ENCODE measurements at places on chromosomes 5 and 9. TPM values are rescaled to one million over a fixed set of nuclear protein-coding genes. Genes with fewer than 3 reads are reported as not detected.

The REXO4 gene
- total RNA-seq: 22.2 TPM

- H3K4me3 ChIP-seq: peak overlapping the region; percentile 42
- H3K4me1 ChIP-seq: peaks cover 10% of the 10 kb centered on the region
- no peak for DNase-seq
- no peak overlapping the region for H3K27ac ChIP-seq
Observed at GRCh38 chr5:176620333-176620981, 9.9 kb downstream of the SNCB start.

GRCh38 chr5:98880151-98880550, 48.7 kb downstream of the CHD1 start:
- H3K36me3 ChIP-seq: peaks cover 53% of the 10 kb centered on the region
- H3K4me3 ChIP-seq: no peak overlapping the region
- no peak for DNase-seq
- no peaks in the 10 kb centered on the region for H3K27me3 ChIP-seq
- no peak overlapping the region for H3K27ac ChIP-seq

The SH3PXD2B gene
- 114 TPM for total RNA-seq

DNA sequence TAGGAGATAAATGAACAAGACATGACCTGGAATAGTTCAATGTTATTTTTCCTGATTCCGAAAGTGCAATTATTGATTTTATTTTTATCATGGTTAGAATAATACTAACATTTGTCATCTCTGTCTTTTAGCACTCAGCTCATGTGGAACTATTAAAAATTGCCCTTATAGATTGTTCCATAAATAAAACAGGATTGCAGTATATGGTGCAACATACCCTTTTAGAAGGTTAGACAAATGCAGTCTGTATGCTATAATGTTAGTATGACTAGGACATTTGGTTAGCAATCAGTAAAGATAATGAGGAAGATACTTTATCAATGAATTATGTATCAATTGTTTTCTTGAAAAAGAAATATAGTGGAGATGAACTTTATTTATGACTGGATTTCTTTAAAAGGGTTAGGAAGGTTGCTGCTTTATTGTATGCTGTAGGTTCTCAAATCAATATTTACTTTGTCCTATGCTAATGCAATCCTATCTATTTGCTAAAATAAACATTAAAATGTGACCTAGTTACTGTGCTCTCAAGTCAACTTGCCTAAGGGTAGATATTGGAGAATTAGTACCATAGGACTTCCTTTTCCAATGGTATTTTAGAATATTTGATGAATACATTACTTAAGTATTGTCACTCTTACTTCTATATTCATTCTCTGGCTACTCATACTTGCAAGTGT, 348.9 kb upstream of the ISL1 start:
- H3K4me1 ChIP-seq: no peaks in the 10 kb centered on the region
- no peaks in the 10 kb centered on the region for H3K36me3 ChIP-seq
- no peak overlapping the region for H3K4me3 ChIP-seq
- no peak for DNase-seq
- H3K27me3 ChIP-seq: no peaks in the 10 kb centered on the region
- H3K27ac ChIP-seq: no peak overlapping the region

The ARHGEF39 gene
- total RNA-seq: 0.86 TPM

The C5orf46 gene
- not detected for total RNA-seq

The PKD2L2 gene
- not detected for total RNA-seq

GRCh38 chr5:119255571-119256356, 100.1 kb upstream of the TNFAIP8 start:
- peaks cover 32% of the 10 kb centered on the region for H3K36me3 ChIP-seq
- H3K27ac ChIP-seq: no peak overlapping the region
- H3K4me1 ChIP-seq: no peaks in the 10 kb centered on the region
- H3K4me3 ChIP-seq: no peak overlapping the region
- no peaks in the 10 kb centered on the region for H3K27me3 ChIP-seq
- no peak for DNase-seq

Data from osteocyte (in vitro differentiated cells).